Activated CD4-positive, alpha-beta memory T cell treated with anti-CD3 and anti-CD28 coated beads for 36 hours (primary cell): ENCODE measurements at places on chromosomes 3 and 15. TPM values are rescaled to one million over a fixed set of nuclear protein-coding genes. Genes with fewer than 3 reads are reported as not detected.

- no peaks in the 10 kb centered on the region for H3K27me3 ChIP-seq
- no peak within 1 kb of the TSS for H3K4me3 ChIP-seq
- DNase-seq, result no peak
- no peaks in the 10 kb centered on the region for H3K36me3 ChIP-seq
These were observed at the start of gene SAMMSON for GRCh38 chr3:69999140-70000027. Gene SAMMSON, plus strand, starts transcription at chr3:69999733.

- no peak overlapping the region for H3K27ac ChIP-seq
- no peaks in the 10 kb centered on the region for H3K36me3 ChIP-seq
- H3K4me3 ChIP-seq, result no peak overlapping the region
- no peaks in the 10 kb centered on the region for H3K4me1 ChIP-seq
These were observed 35.6 kb upstream of the FAM107A start for GRCh38 chr3:58612830-58613229.

DNA sequence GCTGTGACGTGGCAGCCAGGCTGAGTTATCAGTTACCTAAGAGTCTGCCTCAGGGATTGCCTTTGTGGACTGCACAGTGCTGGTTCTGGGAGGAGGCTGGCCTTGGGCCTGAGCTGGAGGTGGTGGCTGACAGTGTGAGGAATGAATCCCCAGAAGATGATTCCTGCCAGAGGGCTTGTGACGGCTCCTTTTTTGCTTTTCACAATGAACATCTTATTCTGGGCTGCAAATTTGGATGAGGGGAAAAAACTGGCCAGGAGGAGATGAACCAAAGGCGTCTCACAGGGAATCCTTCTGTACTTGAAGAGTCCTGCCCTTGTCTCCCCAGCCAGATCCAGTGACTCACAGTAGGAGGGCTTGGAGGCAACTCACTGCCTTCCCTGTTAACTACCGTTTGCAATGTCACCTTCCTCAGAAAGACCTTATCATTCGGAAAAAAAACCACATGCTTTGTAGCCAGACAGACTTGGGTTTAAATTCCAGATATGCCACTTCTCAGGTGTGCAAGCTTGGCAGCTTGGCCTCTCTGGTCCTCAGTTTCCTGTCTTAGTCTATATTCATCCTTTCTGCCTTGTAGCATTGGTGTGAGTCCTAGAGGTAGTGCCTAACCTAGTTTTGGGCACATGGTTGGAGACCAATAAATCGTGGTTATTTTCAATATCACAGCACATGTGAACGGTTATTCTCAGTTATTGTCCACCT, 19.1 kb downstream of the ST6GAL1 start:
- no peak for DNase-seq
- peaks cover 78% of the 10 kb centered on the region for H3K4me1 ChIP-seq
- H3K27me3 ChIP-seq, result no peaks in the 10 kb centered on the region
- H3K36me3 ChIP-seq, result peaks cover 66% of the 10 kb centered on the region
- H3K4me3 ChIP-seq, result no peak overlapping the region

GCNT3 gene
- not detected for total RNA-seq
